ENCODE measurements at places on chromosomes 3 and 15.

DNA sequence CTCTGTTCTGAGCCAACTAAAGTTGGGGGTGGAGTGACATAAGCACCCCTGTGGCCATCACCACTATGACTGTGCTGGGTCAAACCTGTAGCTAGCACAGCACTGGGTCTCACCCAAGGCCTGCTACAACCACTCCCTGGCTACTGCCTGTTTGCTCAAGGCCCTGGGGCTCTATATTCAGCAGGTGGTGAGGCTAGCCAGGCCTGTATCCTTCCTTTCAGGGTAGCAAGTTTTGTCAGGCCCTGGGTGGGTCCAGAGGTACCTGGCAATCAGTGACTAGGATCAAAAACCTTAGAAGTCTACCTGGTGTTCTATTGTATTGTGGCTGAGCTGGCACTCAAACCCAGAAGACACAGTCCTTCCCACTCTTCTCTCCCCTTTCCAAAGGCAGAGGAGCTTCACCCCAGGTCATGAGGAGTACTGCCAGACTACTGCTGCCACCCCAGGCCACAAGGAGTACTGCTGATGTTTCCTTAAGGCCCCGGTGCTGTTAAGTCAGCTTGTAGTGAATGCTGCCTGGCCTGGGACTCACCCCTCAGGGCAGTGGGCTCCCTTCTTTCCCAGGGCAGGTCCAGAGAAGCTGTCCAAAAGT, 170.8 kb downstream of the IGSF11 start:
- DNase-seq = no peak

GRCh38 chr15:98733098-98733497, 84.8 kb downstream of the IGF1R start:
- DNase-seq = no peak

DNA sequence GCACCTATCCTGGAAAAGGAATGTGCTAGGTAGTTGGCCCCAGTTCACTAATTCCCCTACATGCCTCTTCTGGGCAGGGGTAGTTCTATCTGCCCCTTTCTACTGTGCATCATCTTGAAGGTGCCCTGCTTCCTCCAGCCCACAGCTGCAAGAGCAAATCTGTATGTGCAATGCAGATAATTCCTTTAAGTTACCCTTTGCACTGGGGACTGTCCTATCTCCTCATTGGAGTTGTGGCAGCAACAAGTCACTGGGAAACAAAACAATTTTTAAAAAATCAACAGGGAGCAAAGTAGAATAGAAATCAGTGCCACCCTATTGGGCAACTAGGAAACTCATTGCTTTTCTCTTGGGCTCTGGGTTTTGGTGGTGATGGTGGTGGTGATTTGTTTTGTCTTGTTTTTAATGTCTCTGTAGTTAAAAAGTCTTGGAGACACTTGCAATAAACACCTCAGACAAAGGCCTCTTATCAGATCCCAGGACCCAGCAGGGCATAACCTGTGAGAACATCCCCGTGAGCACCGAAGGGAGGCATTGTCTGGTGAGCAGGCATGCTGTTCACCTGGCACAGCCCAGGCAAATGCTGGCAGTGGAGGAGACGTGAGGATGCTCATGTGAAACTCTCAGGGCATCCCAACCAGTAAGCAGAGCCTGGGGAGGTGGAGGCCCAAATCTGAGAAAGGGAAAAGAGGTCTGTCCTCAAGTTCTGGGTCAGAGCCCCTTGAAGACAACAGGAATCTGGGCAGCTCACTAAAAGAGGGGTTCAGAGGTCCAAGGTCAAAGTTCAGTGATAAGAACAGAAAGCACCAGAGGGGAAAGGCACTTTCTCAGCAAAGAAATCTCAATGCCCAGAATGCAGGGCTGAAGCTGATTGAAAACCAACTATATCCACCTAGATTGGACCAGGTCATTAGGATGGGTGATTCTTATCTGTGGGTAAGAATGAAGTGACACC, 27.9 kb downstream of the C2CD4B start:
- no peak for DNase-seq

- DNase-seq = no peak
Observed at GRCh38 chr3:187799942-187800641, 54.8 kb upstream of the BCL6 start.

DNA sequence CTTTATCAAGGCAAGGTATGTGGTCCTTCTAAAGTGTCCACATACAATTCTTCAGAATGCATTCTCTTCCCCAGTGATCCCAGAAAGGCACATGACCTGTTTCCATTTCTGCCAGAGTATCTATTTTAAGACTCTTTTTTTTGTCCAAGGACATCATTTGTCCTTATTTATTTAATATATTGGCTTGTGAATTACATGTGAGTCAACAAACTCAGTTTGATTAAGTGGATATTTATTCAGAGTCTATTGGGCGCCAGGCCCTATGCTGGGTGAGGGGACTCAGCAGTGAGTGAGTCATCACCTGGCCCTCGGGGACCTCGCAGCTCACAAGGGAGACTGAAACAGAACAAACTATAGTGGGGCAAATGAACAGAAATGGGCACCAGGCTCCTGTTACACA, 136.8 kb downstream of the SNRK start:
- no peak for DNase-seq

GRCh38 chr3:112778353-112778948, 68.2 kb downstream of the CD200R1L start:
- no peak for DNase-seq

DNA sequence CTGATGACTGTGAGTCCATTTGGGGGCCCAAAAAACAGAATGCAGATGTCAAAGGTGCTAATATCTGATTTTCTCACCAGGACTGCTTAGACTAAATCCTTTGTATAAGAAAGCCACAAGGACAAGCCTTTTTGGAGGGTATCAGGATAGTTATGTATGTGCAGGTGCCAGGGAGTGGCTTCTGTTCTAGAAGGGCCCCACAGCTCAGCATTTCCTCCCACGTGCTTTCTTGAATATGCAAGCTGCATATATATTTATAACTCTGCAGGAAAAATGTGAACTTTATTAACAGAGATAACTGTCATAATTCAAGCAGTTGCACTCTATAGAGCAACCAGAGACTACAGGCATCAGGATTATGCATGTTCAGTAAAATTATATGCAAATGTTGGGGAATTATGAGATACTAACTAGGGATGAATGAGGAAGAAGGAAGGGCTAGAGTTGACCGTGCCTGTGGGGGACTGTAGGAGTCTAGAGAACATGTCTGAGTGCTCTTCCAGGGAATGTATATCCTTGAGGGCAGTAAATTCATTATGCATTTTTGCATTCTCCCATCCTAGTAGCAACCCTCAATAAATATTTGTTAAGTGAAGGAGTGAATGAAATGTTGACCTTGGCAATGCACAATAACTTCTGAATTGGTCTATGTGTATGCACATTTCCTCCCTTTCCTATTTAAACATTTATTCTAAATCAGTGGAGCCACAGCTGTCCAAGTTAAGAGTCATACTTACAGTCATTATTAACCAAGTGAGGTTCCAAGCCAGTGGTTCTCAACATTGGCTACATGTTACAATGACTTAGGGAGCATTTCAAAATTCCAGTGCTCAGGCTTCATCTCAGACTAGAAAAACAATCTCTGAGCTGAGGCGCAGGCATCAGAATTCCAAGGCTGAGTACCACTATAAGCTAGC, 94.8 kb upstream of the ANKRD28 start:
- no peak for DNase-seq

DNA sequence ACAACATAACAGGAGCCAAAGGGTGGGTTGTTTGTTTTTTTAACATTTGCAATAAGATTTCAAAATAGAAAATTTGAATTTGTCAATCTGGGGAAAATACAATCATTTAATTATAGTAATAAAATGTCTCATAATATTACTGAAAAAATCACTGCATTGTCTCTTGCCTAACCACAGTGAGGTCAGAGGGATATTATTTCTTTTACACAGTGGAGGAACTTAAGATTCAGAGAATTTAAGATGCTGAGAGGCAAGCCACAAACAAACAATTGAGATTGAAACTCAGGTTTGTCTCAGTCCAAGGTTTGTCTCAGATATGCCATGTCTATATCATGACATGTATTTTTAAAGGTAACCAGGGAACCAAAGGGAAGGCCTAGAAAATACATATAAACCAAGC, 428.7 kb downstream of the FOXP1 start:
- no peak for DNase-seq

- DNase-seq = no peak
Observed at GRCh38 chr3:165683947-165684346, 153.3 kb downstream of the BCHE start.

DNA sequence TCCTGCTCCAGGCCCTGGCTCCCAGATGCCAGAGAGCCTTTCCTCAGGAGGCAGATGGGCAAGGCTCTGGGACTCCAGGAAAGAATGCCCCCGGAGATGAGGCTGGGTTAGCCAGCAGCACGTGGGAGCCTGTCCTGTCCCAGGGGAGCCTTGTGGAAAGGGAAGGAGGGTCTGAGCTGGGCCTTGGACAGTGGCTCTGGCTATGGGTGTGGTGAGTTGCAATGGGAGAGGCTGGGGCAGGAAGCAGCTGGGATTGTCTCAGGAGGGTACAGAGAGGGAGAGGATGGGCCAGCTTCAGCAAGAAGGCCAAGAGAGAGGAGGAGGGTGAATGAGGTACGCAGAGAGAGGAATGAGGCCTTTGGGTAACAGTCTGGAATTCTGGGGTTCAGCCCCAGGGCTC, 17.4 kb upstream of the CACNA2D2 start:
- no peak for DNase-seq

- no peak for DNase-seq
Observed at GRCh38 chr15:98952381-98952803, 55.2 kb downstream of the PGPEP1L start.

DNA sequence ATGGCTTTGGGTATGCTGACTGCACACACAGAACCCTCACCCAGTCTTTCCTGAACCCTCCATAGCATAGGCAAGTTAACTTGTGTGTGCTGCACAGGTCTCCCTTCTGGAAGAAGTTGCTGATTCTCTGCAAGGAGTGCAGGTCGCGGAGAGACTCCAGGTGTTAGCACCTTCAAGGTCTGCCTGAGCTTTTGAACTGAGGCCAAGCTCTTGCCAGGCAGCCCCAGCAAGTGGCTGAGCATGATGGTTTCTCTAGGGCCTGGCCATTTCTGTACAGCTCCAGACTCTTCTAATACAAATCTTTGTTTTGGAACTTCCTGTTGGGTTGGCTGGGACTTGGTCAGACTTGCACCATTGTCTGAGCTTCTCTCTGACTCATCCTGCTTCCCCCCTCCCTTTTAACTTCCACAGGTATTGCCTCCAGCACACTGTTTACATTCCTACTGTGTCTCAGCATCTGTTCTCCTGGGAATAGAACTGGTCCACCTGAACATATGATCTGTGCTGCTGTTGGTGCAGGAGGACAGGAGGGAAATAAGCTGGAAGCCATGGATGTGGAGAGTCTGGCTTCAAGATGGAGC, 53.3 kb downstream of the KY start:
- DNase-seq = no peak

GRCh38 chr15:84789762-84790161, 27.4 kb upstream of the ALPK3 start:
- no peak for DNase-seq

- no peak for DNase-seq
Observed at GRCh38 chr3:114338651-114339357, 45.0 kb downstream of the TIGIT start.

DNA sequence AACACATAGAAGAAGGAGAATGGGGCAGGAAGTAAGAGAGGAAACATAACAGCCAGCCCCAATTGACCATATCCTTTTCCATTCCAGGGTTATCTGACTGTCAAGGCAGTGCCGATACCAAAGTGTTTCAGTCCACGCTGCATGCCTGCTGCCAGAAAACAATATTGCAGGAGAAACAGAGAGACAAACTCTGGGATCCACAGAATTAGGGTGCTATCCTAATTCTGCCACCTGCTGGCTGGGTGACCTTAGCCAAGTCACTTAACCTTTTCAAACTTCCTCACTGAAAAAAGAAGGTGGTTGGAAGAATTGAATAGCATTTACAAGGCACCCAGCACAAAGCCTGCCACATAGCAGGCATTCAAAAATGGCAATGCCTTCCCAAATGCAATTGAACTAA, 32.0 kb downstream of the GLB1 start:
- no peak for DNase-seq

- peak; percentile 24 for DNase-seq
Observed at GRCh38 chr3:115239717-115240116, 92.6 kb upstream of the ZBTB20 start.

DNA sequence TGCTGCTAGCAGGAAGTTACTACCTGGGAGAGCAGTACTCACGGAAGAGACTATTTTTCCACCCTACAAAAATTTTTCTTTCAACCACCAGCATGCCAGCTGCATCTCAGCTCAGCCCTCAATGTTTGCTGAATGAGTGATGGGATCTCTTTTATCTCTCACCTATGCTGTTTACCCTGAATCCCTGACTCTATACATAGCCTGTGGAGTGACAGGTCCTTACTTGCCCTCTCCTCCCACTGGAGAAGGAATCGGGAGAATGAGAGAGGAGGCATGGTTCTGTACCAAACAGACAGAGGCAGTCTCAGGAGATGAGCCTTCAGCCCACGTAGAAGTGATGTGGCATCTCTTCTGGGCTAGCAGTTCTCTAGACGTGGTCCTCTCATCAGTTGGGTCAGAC, 6.7 kb upstream of the DGKG start:
- no peak for DNase-seq

- no peak for DNase-seq
Observed at GRCh38 chr3:172868582-172869200, 118.2 kb downstream of the ECT2 start.

GRCh38 chr3:132209855-132210254, 107.4 kb upstream of the ACP3 start:
- DNase-seq = no peak

DNA sequence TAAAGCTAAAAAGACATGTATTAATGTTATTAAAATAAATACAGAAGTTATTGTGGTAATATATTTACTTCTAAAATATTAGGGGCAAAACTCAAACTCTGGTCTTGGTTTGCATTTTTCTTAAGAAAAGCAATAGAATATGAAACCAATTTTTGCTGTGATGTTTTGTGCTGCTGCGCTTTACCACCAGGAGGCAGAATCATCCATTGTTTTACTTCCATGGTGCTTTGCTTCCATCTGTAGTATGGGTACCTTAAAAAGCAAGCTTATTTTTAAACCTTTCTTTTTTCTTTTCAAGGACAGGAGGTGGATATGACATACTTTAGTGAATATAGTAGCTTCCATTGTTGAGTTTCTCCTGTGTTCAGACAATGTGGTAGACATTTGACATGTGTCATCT, 46.6 kb upstream of the MRPL3 start:
- no peak for DNase-seq

DNA sequence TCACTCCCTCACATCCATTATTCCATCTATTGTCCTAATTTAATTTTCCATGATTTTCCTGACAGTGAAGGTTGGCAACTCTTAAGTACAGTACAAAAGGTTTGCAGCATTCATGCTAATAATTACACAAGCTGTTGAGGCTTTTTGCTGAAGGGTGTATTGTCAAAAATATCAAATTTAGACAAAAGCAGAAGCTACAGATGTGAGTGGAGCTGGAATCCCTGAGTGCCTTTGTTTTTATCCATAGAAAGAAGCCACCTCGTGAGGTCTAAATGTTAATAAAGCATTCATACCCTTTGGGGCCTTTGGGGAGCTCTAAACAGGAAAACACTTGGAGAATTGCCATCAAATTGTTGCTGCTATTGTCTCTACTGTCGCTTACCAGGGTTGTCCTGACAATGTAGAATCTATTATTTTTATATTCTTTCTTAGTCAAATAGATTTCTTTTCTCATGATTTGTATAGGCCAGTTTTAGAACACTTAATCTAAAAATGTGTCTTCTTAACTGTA, 185.8 kb upstream of the ROBO1 start:
- no peak for DNase-seq

GRCh38 chr15:54582863-54583643, 604.8 kb downstream of the UNC13C start:
- no peak for DNase-seq

- no peak for DNase-seq
Observed at GRCh38 chr15:34942363-34942762, 27.2 kb downstream of the AQR start.

- DNase-seq = no peak
Observed at GRCh38 chr3:142279965-142280590, 54.7 kb upstream of the GK5 start.
